Common myeloid progenitor, CD34-positive (primary cell): ENCODE measurements at places on chromosomes 5 and 9.
A peak's percentile ranks its signal among the peaks of the same experiment; 100 is the strongest.

- no peak for DNase-seq
These were observed 21.9 kb downstream of the F2R start for GRCh38 chr5:76737846-76738245.

DNA sequence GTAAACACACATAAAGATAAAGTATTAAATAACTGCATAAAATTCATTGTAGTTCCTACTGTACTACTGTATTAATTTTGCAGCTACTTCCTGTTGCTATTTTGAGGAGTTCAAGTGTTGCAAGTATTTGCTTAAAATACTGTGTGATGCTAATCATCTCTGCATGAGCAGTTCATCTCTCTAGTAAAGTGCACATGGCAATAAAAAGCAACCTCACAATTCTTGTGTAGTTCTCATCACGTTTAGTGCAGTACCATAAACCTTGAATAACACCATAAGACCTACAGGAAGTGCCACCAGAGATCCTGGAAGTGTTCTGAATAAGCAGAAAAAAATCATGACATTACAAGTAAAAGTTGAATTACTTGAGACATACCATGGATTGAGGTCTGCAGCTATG lies 34.6 kb downstream of the CPLANE1 start:
- DNase-seq, result no peak

- no peak for DNase-seq
These were observed 50.9 kb downstream of the EXD3 start for GRCh38 chr9:137371946-137372651.

- peak; percentile 87 for DNase-seq
These were observed 12.2 kb downstream of the KLHL9 start for GRCh38 chr9:21322911-21323461.

DNA sequence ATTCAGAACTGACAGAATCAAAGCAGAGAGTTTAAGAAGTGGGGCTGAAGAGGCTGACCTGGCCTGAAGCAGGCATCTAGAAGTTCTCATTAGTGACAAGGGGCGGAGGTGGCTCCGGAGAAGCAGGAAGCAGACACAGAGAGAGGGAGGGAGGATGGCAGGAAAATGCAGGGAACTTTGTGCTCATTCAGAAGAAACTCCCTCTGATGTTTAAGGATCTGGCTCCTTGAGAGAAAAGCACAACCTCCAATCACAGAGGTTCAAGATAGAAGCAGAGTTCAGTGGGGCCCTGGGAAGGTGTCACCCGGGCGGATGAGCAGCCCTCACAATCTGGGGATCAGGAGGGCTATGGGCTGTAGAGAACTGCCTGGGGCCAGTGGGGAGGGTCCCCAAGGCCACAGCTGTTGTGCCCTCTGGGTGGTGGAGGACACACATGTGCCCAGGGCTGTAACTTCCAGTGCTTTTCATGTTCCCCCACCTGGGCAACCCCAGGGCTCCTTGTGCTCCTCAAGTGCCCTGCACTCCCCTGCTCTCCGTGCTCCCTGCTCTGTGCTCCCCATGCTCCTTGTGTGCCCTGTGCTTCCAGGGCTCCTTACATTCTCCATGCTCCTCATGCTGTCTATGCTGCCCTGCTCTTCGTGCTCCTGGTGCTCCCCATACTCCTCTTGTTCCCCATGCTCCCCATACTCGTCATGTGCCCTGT lies 51.4 kb downstream of the TRIP13 start:
- DNase-seq, result peak; percentile 17

DNA sequence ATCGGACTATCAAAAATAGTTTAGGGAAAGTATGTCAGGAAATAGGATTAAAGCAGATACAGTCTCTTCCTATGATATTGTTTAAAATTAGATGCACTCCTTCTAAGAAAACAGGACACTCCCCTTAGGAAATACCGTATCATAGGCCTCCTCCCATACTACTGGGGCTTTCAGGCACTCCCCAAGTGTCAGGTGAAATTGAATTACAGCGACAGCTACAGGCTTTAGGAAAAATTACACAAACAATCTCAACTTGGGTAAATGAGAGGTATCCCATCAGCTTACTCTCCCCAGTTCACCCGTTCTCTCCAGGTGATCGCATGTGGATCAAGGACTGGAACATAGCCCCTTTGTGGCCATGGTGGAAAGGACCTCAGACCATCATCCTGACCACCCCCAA lies 110.4 kb upstream of the EPB41L4A start:
- no peak for DNase-seq

GRCh38 chr9:120383611-120383998 lies 196.4 kb downstream of the CDK5RAP2 start:
- DNase-seq, result no peak

DNA sequence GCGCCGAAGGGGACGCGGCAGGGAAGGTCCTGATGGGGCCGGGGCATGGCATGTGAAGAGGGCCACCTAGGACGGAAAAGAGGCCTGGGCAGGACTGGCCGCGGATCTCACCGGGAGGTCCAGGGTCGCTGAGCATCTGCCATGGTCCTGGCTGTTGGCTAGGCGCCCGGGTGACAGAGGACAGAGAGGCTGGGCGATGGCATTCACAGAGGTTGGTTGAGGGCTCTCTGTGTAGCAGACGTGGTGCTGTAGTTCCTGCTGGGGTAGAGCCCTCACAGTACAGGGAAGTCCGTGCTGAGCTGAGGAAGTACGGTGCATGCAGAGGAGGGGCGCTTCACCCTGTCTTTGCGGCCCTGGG lies 427 bp downstream of the PCYOX1L start:
- no peak for DNase-seq

GRCh38 chr9:130450344-130451003 lies 5.7 kb downstream of the ASS1 start:
- no peak for DNase-seq

GRCh38 chr9:127963359-127964064 lies 17.3 kb downstream of the EEIG1 start:
- DNase-seq, result no peak

DNA sequence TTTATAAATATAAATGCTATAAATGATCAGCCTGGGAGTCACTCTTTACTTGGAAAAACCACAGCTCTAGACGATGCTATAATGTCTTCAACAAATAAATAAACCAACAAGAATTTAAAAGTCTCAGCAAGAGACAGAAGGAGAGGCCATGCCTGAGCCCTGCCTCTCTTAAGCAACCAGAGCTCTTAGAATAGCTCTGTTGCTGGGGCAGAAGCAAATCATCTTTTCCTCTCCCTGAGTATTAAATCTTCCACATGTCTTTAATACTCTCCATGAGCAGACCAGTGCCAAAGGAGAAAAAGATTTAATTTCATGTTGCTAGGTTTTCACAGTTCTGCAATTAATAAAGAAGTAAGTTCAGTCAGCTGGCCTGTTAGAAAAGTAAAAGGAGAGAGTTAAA lies 408.0 kb upstream of the SLC30A5 start:
- no peak for DNase-seq

GRCh38 chr5:77329664-77330430 lies 119.4 kb downstream of the PDE8B start:
- DNase-seq, result no peak

DNA sequence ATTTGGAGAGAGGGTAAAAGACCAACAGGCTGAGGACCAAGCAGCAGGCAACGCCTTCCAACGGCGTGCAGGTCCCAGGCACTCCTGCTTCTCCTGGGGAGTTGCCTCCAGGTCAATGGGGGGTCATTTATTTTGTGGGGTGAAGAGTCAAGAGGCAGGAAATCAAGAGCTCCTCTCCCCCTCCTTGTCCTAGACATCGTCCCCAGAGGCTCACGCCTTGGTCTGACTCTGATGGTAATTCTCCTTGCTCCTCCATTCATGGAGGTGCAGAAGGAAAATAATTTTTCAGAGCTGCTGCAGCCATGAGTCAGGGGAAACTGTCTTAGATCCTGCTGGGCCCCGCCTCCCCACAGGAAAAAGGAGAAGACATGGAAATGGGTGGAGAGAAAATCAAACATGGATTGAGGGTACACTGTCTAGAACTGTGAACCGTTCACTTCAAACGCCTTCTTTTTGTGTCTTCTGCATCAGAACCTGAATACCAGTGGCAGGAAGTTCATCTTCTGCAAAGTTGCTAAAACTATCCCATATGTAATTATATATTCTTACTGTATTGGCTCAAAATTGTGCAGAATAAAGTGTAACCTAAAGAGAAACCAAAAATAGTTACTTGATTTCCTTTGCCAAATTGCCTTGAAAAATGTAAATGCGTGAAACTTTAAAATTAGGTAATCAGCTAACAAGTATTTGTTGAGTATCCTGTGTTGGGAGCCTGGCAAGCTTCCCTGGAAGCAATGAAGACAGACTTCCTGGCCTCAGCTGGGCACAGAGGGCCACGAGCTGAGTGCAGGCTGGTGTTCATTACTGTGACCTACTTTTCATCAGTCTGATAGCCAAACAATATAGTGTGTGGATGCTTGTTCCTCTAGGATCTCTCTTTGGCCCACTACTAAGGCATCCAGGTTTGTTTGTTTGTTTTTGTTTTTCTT lies 142.0 kb downstream of the CMYA5 start:
- DNase-seq, result no peak

DNA sequence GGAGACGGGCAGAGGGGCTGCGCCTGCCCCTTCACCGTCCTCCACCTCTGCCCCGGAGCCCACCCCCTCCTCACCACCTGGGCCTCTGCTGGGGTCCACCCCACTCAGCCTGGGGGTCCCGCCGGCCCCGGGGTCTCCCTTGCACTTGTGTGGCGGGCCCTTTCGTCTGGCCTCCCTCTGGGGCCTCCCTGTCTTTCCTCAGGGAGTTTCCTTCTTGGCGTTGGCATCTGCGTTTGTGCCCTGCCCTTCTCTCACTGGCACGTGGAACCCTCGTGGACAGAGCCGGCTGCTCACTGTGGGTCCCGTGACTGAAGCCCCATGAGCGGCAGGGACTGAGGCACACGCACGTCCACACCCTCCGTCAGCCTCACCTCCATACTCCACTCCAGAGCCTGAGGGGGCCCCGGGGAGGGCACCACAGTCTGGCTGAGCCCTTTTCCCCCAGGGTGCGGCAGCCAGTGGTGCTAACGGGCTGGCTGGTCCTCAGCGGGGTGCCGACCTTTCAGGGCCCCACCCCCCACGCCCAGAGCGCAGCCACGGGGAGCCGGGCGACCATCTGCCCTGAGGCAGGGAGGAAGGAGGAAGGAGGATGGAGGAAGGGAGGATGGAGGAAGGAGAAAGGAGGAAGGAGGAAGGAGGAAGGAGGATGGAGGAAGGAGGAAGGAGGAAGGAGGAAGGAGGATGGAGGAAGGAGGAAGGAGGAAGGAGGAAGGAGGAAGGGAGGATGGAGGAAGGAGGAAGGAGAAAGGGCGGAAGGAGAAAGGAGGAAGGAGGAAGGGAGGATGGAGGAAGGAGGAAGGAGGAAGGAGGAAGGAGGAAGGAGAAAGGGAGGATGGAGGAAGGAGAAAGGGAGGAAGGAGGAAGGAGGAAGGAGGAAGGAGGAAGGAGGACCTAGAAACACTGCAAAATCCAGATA lies 53.0 kb upstream of the NRARP start:
- DNase-seq, result peak; percentile 80

DNA sequence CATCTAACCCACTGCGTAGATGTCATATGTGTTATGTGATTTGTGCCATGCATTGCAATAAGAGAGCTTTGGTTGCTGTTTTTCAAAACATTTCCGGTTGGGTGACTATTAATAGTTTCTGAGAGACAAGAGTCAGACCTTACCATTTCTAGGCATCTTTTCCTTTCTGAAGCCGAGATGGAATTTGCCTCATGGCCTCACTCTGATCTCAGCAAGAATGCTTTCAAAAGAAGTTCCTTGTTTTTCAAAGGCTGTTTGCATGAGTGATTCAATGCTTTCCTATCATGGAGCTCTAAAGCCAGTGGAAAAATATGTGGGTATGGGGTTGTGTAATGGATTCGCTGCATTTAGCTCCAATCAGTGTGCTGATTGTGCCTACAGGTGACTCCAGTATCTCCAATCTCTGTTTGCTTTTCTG lies 203.1 kb upstream of the PPP1R2B start:
- DNase-seq, result no peak

DNA sequence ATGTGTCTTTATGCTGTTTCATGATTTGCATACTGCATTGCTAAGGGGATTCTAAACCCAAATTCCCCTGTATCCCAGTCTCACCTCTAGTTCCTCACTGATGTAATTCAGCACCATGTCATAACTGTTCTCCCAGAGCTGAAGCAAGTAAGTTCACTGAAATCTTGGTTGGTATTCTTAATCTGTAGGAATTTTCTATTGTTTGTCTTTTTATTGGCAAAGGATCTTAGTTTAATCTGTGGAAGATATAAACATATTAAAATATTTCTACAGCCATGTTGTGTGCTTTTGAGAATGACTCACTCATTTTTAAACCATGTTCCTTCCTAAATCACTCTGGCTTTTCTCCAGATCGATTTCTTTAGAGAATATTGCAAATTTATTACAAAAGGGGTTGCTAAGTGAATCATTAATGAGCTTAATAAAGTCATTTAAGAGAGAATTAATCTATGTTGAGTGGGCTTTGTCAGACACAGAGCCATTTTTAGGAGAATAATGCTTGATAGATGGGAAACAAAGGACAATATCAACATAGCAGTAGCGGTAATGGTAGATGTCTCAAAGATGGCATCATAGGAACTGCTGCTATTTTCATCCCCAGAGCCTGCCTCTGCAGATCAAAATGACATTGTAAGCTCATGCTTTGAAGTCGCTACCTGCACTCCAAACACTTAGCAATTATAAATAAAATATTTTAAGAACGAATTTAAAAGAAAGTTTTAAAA lies 110.0 kb downstream of the ENC1 start:
- DNase-seq, result no peak
